ENCODE measurements at places on chromosomes 2 and 18. TPM values are rescaled to one million over a fixed set of nuclear protein-coding genes. Genes with fewer than 3 reads are reported as not detected.

The BCL11A gene
- 1.1 TPM for total RNA-seq

The TMEFF2 gene
- under 0.01 TPM for total RNA-seq

The AMER3 gene
- total RNA-seq, result not detected

The FOXI3 gene
- not detected for total RNA-seq

The GBX2 gene
- 1.6 TPM for total RNA-seq

The MOCOS gene
- 0.32 TPM for total RNA-seq

The C2orf80 gene
- total RNA-seq, result not detected

The IMPACT gene
- total RNA-seq, result 13.8 TPM

The FBXO15 gene
- total RNA-seq, result 0.06 TPM

The TRABD2A gene
- total RNA-seq, result 0.38 TPM

The GREB1L gene
- total RNA-seq, result 1.3 TPM
